ENCODE measurements at places on chromosomes 11 and 22.

GRCh38 chr22:47794851-47795250 lies 1032.4 kb downstream of the TBC1D22A start:
- no peak for DNase-seq

DNA sequence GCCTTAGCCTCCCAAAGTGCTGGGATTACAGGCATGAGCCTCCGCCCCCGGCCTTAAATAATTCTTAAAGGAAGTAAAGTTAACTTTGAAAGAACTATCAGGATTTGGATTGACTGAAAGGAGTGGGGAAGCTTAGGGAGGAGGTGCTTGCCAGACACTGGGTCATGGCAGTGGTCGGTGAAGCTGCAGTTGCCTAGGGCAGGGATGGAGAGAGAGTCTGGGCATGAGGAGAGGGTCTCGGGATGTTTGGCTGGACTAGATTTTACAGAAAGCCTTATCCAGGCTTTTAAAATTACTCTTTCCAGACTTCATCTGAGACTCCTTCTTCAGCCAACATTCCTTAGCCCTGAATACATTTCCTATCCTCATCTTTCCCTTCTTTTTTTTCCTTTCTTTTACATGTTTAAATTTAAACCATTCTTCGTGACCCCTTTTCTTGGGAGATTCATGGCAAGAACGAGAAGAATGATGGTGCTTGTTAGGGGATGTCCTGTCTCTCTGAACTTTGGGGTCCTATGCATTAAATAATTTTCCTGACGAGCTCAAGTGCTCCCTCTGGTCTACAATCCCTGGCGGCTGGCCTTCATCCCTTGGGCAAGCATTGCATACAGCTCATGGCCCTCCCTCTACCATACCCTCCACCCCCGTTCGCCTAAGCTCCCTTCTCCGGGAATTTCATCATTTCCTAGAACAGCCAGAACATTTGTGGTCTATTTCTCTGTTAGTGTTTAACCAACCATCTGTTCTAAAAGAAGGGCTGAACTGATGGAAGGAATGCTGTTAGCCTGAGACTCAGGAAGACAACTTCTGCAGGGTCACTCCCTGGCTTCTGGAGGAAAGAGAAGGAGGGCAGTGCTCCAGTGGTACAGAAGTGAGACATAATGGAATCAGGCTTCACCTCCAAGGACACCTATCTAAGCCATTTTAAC lies at the start of gene NNMT:
NNMT (plus strand) TSS at position 724 of the 929 bp plus-strand sequence; CDS start at position 882, 158 bp downstream.
- DNase-seq: no peak

DNA sequence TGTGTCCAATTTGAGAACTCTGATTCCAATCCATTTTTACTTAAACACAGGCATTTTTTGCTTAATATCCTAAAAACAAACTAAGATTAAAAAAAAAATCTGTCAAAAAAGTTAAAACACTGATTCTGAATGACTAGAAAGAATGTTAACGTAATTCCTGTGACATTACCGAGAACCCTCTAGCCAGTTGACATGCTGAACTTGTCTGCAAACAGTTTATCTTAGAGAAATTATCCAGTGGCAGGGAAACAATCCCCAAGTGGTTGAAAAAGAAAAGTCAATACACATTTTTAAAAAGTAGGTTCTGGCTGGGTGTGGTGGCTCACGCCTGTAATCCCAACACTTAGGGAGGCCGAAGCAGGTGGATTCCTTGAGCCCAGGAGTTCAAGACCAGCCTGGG lies 11.6 kb downstream of the KMT5B start:
- DNase-seq: no peak

DNA sequence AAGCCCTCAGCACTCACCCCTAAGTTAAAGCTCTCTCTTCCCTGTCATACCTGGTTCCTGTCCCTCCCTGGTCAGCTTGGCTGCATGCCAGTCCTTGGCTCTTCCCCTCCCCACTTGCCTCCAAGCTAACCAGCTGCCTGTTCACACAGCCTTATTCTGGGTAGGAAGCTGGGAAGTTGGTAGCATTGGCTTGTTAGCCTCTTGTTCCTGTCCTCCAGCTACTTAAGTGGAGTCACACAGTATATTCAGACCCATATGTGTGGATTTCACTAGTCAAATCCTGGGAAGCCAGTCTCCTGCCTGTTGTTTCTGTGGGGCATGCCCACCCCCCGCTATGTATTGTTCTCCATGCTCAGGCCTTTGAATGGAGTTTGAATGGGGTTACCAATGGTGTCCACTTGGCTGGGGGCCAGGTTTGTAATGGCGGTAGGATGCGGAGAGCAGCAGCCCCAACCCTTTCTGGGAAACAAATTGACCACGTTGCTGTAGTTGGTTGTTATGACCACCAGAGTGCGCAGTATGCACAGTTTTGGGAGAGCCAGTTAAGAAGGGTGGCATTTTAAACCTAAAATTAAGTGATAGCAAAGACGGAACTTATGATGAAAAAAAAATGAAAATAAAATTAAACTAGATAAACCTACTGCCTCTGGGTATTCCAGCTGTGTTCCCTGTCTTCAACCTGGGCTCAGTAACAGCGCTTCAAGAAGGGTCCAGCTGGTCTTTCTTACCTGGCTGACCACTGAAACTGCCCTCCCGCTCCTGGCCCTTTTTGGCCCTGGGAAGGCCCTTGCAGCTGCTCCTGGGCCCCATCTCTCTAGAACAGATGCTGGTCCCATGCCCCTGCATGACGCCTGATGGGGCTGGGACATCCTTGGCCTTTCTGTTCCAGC lies 10.7 kb upstream of the RPS3 start:
- peak; percentile 58 for DNase-seq

DNA sequence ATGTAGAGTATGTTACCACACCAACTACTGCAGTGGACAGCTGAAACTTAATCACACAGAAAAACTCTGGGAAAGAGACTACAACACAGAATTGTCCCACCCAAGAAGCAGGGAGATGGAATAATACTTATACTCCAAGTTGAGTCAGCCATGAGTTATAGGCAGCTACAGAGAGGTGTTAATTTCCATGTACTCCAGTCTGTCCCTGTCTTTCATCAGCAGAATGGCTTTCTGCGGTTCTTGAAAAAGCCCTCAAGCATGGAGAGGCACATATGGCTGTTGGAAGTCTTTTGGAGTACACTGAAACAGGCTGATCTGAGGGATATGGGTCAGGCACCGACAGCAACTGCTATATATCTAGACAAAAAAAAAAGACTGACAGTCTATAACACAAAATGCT lies 219.5 kb downstream of the DLG2 start:
- peak; percentile 60 for DNase-seq

GRCh38 chr11:14644226-14645014 lies 816 bp downstream of the PDE3B start:
- DNase-seq: peak; percentile 42

- no peak for DNase-seq
Observed at GRCh38 chr11:119614222-119615002, 114.6 kb downstream of the NECTIN1 start.

GRCh38 chr11:7673724-7674434 lies 579 bp upstream of the CYB5R2 start:
- DNase-seq: no peak

DNA sequence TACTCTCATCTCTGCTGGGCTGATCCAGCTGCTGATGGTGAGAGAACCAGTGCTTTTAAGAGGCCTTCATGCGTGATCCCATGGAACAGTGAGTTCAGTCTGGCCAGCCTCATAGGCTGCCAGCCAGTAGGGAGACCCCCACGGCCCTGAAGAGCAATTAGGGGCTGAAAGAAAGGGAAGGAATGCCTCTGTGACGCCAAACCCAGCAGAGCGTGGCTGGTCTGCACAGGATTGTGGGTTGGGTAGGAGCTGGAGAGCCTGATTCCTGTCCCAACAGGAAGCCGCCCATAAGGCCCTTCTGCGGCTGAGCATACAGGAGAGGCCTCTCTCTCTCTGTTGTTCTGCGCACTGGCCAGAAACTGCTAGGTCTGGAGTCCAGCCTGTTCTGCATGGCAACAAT lies 181.5 kb upstream of the E2F8 start:
- peak; percentile 14 for DNase-seq

DNA sequence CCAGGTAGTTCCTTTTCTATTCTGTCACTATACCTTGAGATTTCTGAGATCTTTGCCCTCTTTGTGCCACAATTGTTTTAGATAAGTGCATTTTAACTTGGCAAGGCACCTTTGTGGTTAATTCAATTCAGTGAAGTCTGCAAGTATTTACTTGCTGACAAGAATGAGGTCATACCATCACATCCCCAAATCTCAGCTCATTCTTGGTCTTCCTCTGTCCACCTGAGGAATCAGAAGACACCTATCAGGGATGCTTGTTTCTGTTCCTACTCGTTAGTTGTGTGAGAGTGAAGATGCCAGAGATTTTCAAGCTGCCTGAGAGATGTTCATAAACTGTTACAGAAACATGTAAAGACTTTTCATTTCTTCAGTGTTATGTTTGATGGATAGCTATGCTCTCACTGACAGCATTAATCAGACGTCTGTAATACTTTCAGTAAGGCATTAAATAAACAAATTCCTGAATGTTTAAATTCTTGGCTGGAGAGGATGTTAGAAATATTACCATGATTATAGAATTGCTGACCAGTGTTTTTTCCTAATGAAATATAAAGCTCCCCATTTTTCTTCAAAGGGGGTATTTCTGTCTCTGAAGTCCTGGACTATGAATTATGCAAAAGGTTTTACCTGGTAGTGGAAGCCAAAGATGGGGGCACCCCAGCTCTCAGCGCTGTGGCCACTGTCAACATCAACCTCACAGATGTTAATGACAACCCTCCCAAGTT lies 135.0 kb upstream of the MTNR1B start:
- DNase-seq: no peak

DNA sequence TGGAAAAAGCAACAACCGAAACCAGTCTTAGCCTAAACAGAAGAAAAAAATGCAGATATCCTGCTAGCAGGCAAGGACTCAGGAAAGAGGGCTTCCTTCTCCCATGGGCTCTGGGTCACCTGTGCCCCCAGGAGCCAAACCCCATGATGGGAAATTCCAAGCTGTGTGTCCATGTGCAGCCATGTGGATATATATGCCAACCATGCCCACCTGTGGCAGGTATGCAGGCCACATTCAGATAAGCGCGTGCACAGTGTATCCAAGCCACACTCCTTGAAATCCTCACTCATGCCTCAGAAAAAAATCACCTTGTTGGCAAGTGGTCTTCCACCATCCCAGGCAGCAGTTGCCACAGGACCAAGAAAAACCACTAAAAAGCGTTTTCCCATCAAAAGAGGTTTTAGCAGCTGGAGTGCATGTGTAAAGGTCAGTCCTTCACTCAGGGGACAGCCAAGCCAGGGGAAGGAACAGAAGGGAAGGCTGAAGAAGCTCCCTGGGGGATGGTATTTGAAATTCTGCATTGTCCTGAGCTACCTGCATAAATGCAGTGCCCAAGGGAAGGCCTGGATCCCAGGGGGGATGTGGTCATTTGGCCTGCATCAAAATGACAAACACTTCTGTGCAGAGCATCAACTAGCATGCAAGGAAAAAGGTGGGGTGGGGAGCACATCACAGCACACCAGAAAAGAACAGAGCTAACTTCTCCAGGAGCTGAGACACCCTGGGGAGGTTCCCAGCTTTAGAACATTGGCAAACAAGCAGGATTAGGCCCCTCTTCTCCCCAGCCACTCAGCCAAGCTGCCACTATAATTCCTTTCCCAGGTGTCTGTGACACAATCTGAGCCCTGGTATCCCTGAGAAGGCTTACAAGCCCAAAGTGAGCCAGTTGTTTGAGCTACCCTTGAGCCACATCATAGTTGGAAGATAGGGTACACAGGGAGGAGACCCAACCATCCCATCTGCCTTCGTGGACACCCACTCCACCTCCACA lies 76.2 kb downstream of the GALNT18 start:
- no peak for DNase-seq
